ENCODE measurements at places on chromosomes 16 and 17.
A peak's percentile ranks its signal among the peaks of the same experiment; 100 is the strongest.

DNA sequence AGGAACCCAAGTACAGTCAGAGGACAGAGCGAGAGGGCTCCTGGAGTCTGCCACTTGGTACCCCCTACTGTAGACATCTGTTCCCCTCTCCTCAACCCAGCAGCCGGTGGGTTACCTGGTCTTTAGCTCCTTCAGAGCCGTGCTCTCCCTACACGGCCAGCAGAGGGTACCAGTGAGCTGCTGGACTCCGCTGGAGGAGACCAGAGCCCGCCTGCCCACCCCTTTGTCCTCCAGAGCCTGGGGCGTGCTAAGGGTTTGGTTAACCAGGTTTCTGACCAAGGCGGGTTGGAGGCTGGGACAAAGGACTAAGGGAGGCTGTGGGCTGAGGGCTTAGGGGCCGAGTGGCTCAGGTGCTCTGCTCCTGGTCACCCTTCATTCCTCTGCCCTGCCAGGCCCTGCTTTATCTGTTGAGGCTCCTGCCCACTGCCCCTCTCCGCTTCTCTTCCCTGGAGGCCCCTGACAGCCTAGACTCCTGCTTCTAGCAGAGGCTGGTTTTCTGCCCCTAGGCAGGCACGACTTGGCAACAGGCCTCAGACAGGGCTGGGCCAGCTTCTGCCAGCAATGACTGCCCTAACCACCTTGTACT lies 2.7 kb upstream of the HSD11B2 start:
- no peak for DNase-seq

GRCh38 chr16:12210925-12211869 lies 234.7 kb downstream of the SNX29 start:
- no peak for DNase-seq

GRCh38 chr16:71493213-71493612 lies 4.1 kb upstream of the ZNF19 start:
- no peak for DNase-seq

GRCh38 chr16:74455619-74456289 lies 34.5 kb upstream of the CLEC18B start:
- no peak for DNase-seq

- DNase-seq = peak; percentile 96
These were observed 4.4 kb downstream of the FMNL1 start for GRCh38 chr17:45225964-45226530.

- DNase-seq = no peak
These were observed 627 bp upstream of the TSPOAP1 start for GRCh38 chr17:58329035-58329809.

DNA sequence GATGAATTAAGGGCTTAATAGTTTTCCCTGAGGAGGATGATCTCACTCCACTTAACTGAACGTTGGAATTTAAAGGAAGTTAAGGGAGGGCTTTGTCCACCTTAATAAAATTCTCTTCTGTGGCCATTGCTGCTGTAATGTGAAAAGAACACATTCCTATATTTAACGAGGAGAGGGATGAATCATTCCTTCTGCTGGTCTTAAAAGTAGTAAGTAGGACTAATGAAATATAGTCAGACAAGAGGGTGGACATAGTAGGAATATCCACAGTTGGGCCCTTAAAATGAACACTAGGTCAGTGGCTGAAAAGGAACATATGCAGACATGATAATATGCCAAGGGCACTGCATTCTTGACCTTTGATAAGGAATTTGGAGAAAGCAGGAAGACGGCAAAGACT lies 405.6 kb downstream of the PMP22 start:
- no peak for DNase-seq

DNA sequence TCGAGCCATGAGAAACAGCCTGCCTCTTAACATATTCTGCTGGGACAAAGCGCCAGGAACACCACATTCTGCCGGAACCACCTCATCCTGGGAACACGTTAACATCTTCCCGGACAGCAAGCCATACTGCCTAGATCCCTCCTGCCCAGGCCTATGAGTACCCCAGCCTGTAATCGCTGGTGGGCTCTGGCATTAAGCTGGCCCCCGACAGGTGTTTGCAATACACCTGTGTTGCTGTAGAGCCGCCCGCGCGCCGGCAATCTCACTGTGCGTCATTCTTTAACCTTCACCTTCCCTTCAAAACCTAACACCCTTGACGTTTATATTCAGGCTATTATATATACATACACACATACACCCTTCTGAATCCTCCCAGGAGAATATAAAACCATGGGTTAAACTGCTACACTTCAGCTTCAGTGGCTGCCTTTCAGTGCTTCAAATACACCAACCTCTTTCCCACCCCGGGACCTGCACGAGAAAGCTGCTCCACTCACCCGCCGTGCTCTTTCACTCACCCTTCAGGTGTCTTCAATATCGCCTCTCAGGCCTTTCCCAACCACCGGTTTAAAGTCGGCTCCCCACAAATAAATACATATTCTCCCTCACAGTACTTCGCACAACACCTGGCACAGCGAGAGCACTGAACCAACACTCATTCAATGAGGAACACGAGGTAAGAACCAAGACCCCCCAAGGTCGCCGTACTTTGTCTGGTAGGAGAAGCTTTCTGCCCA lies 1.0 kb upstream of the ENDOV start:
- no peak for DNase-seq

- no peak for DNase-seq
These were observed 36.7 kb downstream of the STAT5A start for GRCh38 chr17:42325026-42325425.

DNA sequence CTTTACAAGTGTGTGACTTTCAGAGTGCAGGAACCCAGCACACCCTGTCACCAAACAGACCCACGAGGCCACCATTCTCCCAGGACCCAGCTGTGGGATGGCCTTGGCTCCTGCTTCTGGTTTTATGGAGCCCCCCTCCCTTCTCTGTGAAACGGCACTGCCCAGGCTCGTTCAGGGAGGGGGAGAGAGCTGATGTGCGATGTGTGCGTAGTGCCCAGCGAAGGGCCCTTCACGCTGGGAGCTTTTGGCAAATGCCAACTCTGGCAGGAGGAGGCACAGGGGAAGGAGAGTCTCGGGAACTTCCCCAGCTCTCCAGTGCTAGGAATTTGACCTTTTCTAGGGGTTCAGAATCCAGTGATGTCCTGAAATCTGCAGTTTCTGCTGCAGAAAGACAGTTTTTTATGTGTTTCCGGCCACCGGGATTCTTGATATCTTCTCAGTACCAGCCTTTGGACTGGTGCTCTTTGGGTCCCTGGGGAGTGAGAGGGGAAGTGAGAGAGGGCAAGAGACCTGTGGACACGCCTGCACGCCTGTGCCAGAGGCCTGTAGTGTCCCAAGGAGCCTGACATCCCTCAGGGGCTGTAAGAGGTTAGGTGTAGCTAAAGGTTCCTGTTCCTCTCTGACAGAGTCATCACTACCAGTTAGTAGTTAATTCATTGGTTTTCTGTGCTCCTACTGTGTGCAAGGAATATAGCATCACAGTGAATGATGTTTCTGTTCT lies 45.1 kb downstream of the CMIP start:
- no peak for DNase-seq

- DNase-seq = no peak
These were observed 8.6 kb upstream of the UBE2I start for GRCh38 chr16:1300664-1301476.

DNA sequence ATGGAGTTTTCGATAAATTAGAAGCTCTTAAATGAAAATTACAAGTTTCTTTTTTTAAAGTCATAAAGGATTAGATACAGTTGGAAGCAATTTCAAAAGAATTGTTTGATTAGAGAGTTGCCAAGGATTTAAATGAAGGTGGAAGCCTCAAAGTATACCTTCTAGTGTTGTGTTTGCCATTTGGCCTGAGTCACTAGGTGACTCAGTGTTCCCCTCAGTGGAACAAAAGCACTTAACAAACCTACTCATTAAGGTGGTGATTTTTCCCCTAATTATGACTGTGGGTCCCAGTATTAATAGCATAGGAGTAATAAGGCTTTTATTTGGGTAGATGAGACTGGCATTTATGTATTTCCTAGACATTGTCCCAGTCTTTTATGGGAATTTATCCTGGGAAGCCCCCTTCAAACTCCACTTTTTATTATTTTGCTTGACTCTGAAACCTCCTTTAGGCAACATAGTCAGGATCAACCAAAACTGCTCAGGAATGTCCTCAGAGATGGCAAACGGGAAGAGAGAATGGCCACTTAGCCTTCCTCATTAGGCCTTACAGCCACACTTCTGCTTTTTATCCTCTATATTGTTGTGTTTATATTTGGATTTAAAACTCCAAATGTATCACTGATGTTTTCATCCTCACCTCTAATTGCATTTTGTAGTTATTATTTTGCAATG lies 161.0 kb downstream of the FTO start:
- peak; percentile 32 for DNase-seq

GRCh38 chr16:89915303-89916232 lies 3.1 kb upstream of the MC1R start:
- DNase-seq = no peak

- no peak for DNase-seq
These were observed 79.0 kb downstream of the PITPNC1 start for GRCh38 chr17:67456103-67456502.

DNA sequence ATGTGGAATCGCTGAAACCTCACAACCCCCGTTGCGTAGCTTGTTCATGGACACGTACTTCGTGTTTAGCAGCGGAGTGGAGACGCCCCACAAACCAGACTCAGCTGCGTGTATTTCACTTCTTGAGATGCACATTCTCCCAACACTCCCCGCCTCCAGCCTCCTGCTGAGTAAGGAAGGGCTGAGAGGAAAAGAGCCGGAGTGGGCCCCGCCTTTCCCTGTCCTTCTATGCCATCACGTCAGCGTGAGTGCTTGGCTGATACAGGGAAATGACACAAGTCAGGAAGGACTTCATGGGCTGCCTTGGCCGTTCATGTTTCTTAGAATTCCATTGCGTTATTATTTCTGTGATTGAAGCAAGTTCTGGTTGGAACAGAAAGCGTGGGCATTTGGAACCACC lies 68.6 kb upstream of the CBX4 start:
- no peak for DNase-seq

- no peak for DNase-seq
These were observed 64.2 kb downstream of the FTO start for GRCh38 chr16:53768167-53768566.

GRCh38 chr17:34799751-34800150 lies 161.5 kb downstream of the CCT6B start:
- DNase-seq = no peak

DNA sequence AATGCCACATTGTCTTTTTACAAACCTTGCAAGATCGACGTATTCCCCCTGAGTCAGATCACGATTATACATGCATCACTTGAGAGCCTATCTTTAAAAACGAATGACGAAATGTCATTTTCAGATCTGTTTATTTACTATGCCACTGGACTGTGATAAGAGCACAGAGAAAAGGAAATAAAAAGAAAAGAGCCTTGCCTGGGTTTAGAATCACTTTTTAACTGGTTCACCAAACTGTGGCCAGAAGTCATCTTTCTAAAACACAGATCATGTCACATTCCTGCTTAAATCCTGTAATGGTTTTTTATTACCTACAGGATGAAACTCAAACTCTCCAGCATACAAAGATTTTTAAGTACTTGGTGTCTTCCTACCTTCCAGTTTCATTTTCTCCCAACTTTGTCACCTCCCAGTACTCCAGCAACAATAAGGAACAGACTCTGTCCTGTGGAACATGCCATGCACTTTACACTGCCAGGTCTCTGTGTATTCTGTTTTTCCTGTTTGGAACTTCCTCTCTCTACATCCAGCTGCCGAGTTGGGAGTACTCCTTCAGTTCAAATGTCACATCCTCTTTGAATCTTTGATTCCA lies 91.5 kb downstream of the SNX11 start:
- DNase-seq = no peak

DNA sequence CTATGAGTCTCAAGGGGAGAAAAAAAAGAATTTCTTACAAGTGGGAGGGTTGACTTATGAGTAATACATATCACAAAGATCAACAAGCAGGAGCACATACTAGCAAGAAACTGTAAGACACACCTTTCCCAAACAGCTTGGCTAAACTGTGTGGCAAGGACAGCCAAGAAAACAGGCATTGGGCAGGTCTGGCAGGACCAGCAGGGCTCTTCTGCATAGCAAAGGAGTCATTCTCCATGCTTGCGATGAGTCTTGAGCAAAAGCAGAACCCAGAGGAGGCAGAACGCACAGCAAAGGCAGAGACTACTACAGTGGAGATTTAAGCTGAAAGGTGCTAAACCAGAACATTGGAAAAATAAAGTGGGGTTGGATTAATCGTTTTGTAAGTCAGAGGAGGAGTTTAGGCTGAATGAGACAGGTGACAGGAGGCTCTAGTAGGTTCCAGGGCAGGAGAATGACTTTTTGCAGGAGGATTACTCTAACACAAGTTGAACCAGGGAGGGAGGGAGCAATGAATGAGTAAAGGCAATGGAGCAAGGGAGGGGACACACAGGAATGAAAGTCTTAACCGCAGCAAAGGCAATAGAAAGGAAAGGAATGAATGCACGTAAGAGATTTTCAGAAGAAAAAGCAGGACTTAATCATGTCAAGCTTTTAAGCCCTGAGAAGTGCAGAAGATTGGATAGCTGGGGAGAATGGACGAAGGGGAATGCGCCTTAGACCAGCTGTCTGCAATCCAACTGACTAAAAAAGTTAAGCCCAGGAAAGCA lies 2.7 kb downstream of the N4BP1 start:
- no peak for DNase-seq

DNA sequence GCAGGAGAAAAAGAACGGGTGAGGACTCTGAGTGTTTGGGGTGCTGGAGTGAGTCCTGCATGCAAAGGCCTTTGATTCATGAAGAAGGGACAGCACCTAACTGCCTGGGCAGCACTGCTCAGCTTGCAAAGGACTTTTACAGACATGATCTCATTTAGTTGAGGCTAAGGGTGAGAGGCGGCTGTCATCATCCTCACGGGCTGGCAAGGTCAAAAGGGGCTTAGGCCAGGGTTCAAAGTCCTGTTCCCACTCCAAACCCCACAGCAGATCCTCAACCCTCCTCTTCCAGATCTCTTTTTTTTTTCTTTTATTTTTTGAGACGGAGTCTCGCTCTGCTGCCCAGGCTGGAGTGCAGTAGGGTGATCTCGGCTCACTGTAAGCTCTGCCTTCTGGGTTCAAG lies 4.8 kb downstream of the RHBDF2 start:
- DNase-seq = no peak

DNA sequence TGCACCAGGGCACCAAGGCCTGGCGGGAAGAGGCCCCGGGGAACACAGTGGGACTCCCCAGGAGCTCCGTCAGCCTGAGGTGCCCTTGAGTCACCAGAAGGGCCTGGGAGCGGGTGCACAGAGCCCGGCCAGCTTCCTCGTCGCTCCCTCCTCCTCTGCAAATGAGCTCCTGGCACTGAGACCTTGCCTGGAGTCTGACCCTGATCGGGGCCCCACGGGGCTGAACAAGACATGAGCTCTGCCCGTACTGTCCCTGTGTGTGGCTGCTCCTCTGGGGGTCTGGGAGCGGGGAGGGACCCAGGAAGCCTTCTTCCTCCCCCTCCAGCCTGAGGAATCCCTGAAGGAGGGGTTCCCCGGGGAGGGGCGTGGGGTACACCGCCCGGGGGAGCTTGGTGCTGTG lies 36.4 kb upstream of the SSTR5 start:
- DNase-seq = no peak

- DNase-seq = no peak
These were observed 628 bp downstream of the GALK1 start for GRCh38 chr17:75764417-75764710.

GRCh38 chr17:81931557-81932332 lies 4.2 kb upstream of the MAFG start:
- DNase-seq = no peak

GRCh38 chr17:75115555-75115954 lies 5.8 kb downstream of the ARMC7 start:
- no peak for DNase-seq

All from GF-D8 (cell line).